HT1080 (cell line): ENCODE measurements at places on chromosomes 1 and 21. TPM values are rescaled to one million over a fixed set of nuclear protein-coding genes. Genes with fewer than 3 reads are reported as not detected.
A peak's percentile ranks its signal among the peaks of the same experiment; 100 is the strongest.

- no peak for DNase-seq
These were observed 47.5 kb downstream of the ARID4B start for GRCh38 chr1:235280467-235280866.

DNA sequence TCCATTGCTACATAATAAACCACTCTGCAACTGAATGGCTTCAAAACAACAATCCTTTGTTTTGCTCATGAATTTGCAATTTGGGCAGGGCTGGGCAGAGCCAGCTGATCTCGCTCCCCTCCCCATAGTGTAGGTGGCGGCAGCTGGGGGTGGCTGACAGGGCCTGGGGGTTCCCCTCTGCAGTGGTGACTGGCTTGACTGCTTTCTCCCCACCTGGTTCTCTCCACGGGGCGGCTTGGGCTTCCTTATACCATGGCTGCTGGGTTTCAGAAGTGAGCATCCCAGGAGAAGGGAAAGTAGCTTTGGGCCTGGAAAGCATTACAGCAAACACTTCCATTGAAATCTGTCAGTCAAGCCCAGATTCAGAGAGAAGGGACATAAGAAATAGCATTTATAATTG is 129.7 kb upstream of the ZBTB40 start:
- no peak for DNase-seq

DNA sequence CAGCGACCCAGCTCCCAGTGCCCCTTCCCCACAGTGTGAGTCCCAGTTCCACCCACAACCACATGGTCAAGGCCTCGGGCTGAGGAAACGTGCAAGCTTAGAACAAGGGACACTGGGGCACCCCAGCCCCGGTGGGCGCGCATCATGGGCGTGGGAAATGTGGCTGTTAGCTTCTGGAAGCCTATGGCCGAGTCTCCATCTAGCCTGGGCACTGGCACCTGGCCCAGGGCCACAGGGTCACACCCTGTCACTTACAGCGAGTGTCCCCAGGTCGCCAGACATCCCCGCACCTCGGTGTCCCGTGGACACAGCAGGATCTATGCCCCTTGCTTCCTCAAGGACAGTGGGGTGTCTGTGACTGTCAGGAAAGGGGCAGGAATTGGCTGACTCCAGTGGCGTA is 37.0 kb upstream of the COL6A1 start:
- no peak for DNase-seq

DNA sequence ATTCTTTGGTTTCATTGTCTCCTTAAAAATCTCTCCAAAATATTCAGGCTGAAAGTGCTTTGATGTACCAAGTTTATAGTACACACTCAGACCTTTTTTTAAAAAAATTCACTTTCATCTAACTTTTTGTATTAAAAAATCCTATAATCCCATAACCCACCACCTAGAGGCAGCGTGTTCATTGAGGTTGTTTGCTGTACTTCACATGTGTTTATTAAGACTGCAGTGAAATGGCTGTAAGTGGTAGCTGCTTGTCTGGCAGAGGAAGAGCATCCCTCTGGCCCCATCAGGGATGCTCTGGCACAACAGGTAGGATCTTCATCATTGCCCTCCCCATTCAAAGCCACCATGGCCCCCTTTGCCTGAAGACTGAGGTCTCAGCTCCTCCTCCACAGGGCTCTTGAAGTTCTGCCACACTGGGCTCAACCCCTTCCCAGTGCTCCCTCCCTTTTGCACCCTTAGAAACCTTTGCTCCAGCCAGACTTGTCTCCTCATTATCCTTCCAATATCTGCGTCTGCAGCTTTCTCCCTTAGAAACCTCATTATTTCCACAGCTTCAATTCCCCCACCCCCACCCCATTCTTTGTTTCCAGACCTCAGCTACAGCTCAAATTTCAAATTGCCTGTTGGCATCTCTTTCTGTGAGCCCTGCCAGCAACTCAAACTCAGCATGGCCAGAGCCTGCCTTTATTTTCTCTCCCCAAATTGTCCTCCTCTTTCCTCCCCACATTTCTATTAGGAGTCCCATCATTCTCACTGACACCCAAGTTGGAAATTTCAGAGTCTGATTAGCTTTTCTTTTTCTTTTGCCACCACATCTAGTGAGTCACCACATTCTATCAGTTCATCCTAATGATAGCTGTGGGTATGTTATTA is 369.6 kb upstream of the USP24 start:
- peak; percentile 21 for DNase-seq

DNA sequence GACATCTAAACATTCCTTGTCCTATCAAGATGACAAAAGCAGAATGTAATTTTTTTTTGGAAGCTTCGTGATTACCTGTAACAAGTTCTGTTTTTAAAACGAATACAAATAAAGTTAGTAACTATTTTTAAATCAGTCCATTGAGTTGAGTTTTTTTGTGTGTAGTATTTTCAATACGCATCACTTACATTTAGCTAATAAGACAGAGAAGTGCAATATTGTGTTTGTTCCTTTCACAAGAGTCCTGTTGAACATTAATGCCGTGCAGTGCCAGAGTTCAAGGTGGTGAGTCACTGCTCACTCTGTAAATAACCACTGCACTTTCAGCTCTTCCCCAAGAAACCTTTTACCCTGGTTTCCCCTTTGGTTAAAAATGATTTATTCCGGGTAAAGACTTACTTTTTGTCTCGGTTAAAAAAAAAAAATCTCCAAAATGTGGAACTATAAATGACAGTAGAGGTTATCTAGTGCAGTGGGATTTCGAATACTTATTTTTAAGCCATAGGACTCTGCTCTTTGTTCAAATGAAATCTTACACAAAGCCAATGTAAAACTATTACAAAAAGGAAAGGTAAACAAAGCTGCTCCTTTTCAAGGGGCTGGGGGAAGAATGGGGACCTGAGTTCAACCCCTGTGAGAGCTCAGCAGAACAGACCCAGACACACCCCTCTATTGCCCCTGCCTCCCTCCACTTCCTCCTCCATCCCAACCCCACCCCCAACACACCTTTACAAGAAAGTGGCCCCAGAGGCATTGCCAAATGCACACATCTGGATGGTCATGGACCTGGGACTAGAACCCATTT is 14.8 kb upstream of the NCMAP start:
- peak; percentile 59 for DNase-seq

SOX13 gene
- total RNA-seq = 7.4 and 7.9 TPM in 2 replicates

DNA sequence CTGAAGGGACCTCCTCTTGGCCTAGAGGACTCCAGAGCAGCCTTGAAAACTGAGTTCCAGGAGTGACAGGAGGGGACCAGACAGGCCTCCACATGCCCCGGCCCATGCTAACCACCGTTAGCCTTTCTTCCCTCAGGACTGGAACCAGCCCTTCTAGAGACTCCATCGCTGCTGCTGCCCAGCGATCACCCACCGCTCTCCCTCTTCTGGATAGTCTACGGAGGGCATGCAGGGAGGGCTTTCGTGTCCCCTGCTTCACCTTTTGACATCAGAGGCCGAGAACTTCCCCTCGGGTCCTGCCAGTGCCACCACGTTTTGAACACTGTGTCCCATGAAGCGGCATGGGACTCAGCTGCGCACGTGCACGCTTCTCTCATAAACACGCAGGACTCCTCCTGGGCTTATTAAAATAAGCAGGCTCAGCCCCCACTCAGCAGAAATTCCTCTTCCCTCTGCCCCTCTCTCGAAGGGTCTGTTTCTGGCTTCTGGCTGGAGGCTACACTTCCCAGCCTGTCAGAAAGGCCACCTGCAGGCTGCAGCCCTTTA is 26.6 kb downstream of the NPHP4 start:
- DNase-seq = no peak

- no peak for DNase-seq
These were observed 41.5 kb downstream of the IER5 start for GRCh38 chr1:181129771-181130606.

GRCh38 chr1:244067893-244068292 is 16.8 kb downstream of the ZBTB18 start:
- peak; percentile 45 for DNase-seq

DNA sequence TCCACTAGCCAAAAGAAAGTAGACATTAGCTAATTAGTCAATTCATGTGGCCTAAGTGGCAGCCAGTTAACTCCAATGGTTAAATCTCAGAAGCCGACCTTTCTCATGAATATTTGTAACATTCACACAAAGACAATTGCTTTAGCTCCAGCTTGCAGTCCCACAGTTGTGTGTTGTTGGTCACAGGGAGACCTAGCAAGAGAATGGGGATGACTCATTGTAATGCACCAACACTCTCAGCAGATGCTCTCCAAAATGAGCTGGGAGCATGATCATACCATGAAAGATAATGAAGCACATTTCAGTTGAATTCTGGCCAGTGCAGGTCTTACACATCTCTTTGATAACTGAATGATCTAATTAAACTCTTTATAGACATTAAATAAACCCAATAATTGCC is 160.4 kb downstream of the HLX start:
- DNase-seq = peak; percentile 58

GRCh38 chr21:46362946-46363345 is 39.0 kb downstream of the PCNT start:
- DNase-seq = no peak

DNA sequence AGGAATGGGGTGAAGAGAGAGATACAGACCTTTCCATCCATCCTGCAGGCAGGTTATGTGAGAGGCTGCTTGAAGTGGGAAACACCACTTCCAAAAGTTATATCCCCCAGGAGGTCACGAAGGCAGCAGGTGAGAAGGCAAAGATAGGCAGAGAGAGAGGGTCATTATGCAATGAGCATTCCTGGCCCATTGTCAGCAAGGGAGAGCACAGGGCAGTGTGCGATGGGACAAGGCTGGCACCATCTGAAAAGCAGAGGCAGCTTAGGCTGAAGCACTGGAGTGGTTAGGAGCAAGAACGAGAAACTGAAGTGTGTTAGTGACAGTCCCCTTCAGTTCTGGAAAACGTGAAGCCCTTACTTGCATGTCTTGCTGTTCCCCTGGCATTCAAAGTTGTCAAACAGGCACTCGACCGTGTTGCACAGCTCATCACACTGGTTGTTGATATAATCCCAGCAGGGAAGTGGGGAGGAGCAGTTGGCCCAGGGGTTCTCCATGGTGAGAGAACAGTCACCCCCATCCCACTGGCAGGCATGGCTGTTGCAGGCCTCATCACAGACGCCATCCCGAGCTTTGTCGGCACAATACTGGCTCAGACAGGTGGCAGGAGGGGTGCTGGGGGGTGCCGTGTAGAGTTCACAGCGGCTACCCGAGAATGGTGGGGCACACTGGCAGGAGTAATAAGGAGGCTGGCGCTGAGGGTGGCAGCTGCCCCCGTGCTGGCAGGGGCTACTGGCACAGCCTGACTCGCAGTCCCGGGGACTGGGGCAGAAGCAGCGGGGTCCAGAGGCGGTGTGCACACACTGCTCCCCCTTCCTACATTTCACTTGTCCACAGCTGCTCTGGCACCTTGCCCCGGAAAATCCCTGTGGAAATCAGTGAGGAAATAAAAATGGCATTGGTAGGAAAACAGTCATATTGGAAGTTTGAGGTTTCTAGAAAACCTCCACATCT is 28.9 kb upstream of the ADAM30 start:
- DNase-seq = no peak

MCOLN2 gene
- total RNA-seq = 13.1 and 14.9 TPM in 2 replicates

DNA sequence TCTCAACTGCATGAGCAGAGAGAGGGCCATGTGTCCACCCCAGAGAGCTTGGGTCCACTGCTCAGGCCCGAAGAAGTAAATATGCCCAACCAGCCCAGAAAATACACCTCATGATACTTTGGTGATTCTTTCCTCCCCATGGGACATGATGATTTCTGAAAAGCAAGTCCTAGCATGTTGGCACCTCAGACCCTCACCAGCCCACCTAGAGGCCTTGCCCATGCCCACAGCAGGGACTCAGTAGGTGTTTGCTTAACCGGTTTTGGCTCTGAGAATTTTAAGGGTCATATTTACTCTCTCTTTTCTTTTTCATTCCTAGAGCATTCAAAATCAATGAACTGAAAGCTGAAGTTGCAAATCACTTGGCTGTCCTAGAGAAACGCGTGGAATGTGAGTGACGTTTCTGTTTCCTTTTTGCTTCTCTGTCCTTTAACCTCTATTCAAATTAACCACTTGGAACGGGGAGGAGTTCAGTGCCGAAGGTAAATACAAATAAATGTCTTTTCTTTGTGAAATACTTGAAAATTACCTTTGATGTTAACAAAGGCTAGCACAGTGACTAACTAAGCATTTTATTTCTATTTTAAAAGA is 79.7 kb downstream of the PDE9A start:
- no peak for DNase-seq

DNA sequence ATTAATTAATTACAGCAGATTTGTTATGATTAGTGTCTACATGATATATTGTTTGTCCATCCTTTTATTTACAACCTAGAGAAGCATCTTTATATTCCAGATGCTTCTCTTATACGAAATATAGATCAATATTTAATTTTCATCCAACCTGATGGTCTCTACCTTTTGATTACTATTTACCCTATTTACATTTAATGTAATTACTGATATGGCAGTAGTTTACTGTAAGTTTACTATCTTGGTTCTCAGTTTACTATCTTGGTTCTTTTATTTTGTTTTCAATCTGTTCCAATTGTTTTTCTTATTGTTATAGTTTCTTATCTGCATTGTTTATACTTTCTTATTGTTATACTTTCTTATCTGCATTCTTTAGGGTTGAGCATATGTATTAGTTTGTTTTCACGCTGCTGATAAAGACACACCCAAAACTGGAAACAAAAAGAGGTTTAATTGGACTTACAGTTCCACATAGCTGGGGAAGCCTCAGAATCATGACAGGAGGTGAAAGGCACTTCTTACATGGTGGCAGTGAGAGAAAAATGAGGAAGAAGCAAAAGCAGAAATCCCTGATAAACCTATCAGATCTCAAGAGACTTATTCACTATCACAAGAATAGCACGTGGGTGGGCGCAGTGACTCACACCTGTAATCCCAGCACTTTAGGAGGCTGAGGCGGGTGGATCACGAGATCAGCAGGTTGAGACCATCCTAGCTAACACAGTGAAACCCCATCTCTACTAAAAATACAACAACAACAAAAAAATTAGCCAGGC is 28.9 kb downstream of the FAF1 start:
- no peak for DNase-seq

GRCh38 chr21:28614791-28615190 is 377.9 kb downstream of the LTN1 start:
- DNase-seq = no peak

DNA sequence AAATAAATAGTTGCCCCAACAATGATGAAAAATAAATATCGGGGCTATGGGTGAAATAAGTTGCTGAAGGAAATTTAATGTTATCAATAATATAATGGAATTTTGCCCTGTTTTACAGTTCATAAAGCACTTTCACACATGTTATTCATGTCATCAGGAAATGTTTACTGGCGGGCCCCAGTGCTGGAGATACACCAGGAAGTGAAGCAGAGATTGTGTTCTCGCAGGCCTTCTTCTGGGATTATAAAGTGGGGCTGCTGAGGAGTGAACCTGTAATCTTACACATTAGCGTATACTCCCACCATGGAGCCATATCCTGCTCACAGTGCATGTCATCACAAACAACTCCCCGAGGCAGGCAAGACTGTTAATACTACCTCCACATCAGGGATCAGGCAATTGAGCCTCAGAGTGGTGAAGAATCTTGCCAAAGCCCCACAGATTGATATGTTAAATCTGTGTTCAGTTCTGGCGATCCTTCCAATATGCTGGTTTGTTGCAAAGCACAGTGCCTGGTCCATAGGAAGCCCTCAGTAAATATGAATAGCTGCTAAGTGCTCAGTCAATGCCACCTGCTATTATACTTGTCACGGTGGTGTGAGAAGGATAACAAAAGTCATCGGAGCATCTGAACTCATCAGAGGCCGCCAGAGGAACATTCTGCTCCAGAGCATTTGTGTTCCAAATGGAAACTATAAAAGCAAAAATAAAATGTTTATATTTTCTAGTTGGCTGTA is 104.4 kb upstream of the UBE2U start:
- no peak for DNase-seq
